ENCODE measurements at places on chromosomes 2 and 18.
A peak's percentile ranks its signal among the peaks of the same experiment; 100 is the strongest.

DNA sequence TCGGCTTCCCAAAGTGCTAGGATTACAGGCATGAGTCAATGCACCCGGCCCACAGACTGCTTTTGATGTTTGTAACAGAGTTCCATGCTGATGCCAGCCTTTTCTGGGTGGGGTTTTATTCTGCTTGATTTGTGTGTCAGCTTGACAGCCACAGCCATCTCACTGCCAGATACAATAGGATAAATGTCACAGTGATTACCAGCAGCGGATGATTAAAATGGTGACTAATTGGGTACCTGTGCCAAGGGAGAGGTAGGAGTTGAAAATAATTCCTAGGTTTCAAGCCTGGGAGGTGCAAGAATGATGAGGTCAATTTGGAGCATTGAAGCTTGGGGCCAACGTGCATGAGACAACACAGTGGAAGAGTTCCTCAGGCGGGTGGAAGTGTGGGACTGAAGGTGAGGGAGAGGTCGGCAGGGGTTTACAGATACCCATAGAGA, 39.4 kb downstream of the SH2D6 start:
- no peak for DNase-seq

DNA sequence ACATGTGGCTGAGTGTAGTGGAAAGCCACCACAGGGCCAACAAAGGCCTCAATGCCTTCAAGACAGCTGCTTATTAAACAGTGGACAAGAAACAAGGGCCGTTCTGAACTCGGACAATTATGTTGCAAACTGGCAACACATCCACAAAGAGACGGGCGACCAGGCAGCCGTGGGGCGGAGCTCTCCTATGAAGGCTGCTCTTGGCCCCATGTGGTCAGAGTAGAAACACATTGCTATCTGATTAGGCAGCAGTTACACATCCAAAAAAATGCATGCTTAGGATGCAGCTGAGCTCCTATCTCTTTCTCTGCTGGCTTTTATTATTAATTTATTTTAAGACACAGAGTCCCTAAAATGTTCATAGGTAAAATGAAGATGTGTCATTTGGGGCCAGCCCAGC, 163.4 kb downstream of the TMEM163 start:
- DNase-seq = no peak

DNA sequence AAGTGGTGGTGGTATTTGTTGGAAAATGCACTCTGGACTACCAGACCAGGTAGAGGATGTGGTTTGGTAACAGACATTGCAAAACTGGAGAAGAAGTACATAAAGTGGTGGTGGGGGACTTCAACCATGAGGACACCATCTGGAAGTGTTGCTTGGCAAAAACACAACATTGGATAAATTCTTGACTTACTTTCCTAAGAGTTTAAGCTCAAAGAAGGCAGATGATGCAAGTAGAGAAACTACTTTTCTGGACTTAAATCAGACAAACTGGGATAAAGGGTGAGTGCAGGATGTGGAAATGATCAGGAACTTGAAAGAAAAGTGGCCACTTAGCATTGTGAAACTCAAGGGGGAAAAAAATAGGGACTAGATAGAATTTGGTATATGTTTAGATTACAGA, 487.4 kb downstream of the ZEB2 start:
- no peak for DNase-seq

DNA sequence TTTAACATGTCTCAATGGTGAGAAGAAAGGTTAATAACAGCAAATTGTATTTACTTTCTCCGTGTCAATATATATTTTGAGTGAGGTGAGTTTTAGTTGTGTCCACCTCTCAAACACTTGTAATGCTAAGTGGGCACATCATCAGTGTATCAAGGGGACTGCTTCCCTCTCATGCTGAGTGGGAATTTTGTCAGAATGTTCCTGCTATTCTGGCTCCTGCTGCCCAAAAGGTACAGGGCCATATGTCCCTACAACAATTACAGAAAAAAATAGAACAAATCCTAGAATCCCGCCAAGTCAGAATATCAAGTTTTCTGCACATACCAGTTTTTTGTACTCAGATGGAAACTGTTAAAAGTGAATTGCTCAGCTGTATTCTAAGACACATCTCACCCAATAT, 5.4 kb upstream of the CERKL start:
- DNase-seq = no peak

DNA sequence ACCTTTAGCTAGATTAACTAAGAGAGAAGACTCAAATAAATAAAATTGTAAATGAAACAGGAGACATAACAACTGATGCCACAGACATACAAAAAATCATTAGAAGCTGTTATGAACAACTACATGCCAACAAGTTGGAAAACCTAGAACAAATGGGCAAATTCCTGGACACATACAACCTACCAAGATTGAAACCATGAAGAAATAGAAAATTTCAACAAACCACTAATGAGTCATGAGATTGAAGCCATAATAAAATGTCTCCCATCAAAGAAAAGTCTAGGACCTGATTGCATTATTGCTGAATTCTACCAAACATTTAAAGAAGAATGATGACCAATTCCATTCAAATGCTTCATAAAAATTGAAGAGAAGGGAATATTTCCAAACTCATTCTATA, 54.3 kb downstream of the ST3GAL5 start:
- no peak for DNase-seq

- DNase-seq = no peak
Measured at GRCh38 chr2:148530350-148530749, 114.2 kb upstream of the EPC2 start.

GRCh38 chr2:152693033-152693432, 24.2 kb downstream of the PRPF40A start:
- no peak for DNase-seq

DNA sequence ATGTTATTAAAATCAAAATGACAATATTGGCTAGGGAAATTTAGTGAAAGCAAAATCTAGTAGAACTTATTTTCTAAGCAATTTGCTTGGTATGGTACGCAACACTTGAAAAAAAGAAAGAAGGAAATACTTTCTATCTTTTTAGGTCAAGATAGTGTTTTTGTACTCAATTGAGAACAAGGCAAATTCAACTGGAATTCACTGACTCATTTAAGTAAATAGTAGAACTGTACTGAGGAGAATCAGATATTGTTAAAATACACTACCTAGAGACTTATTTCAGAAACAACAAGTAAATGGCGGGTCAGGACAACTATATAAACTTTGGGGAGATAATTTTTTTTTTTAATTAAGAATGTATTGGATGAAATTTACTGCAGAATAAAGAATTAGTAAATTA, 18.9 kb downstream of the ZRANB3 start:
- no peak for DNase-seq

DNA sequence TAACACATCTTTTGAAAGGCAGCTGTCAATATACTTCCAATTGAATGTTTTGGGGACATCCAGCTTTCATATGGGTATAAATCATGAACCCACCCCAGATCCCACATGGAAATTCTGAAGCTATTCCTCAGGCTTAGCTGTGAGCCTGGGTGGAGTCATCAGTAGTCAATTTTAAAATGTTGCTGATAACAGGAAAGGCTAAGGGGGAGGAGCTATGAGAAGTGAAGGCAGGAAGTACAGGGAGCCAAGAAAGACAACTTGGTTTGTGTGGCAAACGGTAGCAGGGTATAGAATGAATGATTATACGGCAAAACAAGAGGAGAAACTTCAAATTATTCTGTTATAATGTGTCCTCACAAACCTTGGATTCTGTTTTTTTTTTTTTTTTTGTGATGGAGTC, 108.6 kb downstream of the QPCT start:
- DNase-seq = no peak

DNA sequence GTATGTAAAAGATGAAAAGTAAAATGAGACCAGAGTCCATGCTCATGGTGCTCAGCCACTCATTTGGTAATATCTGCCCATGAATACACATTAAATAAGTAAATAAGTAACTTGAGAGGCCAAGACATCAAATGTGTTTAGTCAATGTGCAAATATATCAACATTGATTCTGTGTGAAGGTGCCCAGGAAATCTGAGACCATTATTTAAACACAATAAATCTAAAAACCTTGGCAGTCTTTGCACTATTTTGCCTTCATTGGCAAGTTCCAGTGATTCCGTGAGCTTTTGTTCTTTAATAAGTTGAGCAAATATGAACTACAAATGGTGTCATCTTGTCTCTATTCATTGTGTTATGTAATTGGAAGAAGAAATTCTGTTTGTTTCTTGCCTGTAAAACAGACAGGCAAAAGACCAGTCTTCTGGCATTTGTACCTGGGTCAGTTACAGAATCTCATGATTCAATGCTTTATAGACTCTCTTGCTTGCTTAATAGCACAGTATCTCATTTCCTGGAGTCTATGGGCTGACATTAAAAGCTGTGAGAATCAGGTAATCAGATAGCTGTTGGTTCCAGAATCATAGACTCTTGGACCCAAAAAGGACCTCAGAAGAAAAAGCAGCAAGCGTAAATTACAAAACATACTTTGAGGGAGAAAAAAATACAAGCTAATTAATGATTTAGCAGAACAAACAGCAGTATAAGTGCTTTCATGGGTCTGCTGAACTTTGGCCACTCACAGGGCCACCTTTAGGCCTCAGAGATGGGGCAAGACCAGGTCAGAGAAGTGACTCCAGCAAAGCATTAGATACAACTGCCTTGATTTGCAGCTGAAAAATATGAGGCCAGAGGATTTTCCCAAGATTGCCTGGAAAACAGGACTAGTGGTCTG, 20.0 kb upstream of the SERPINB3 start:
- DNase-seq = peak; percentile 52

GRCh38 chr2:106057206-106057605, 136.9 kb downstream of the UXS1 start:
- no peak for DNase-seq

DNA sequence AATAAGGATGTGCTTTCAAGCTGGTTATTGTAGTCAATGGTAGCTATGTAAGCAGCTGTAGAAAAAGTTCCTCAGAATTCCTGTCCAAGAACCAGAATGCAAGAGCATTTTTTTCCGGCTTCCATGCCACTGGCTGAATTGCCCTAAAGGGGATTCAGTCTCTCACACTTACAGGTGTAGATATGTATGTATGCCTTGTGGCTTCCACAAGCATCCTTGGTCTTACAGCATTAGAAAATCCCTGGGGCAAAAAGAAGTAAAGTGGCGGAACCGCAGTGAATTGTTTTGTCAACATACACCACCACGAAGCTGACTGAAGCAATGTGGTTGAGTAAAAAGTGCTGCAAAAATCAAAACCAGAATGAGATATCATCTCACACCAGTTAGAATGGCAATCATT, 54.6 kb downstream of the FANCL start:
- no peak for DNase-seq

DNA sequence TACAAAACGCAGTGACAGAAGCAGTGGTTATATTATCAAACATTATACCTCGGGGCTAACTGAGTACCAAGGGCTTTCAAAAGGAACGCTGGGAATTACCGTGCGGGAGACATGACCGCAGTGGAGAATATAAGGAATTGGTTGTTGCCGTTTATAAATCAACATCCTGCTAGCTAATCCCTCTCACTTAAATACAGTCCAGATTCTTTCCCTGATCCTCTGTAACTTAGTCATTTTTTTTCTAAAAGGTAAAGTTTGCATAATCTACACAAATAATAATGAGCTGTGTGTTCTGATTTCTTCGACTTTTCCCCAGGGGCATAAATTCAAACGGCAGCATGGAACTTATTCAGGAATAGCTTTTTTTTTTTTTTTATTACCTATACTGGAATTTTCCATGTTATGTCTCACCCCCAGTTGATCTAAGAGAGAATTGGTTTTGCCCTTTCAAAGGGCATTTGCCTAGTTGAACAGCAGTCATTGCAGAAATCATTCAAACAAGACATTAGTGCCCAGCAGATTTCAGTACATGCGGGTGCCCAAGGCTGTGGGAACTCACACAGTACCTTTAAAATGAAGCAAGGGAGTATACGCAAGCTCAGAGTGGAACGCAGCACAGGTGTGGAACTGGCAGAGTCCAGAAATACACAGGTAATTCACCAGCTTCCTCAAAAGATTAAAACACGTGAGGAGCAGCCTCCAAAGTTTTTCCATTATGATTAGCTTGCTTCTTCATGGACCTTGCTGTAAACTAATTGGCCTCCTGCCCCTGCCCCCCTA, 63.9 kb downstream of the SMIM21 start:
- no peak for DNase-seq

DNA sequence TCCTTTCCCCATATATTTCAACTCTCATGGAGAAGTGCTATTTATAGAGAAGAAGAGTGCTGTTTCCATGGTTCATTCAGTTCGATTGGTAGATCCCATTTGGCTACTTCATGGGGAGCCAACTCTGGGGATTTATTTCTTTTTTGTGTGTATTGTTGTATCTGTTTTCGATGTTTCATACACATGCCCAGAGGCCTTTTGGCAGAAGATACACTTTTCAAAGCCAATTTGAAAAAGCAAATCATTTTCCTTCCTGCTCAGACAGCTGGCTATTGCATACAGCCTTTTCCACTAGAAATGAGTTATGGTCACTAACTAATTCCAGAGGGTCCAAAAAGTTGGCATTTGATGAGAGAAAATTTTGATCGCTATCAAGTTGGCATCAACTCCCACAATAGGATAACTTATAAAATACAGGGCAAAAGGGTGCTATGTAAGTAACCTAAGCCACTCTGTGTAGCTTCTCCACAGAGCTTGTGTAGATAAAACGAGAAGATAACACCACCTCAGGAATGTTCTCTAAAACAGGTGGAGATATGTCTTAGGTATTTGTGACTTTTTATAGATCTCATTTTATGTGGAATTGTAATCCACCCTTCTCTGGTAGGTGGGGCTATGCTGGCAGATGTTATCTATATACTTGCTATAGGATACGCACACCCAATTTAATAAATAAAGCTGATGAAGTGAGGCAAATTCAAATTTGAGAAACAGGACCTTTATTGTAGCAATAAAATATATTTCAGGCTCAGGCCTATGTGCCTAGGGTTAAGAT, 798.5 kb downstream of the SATB2 start:
- DNase-seq = no peak

DNA sequence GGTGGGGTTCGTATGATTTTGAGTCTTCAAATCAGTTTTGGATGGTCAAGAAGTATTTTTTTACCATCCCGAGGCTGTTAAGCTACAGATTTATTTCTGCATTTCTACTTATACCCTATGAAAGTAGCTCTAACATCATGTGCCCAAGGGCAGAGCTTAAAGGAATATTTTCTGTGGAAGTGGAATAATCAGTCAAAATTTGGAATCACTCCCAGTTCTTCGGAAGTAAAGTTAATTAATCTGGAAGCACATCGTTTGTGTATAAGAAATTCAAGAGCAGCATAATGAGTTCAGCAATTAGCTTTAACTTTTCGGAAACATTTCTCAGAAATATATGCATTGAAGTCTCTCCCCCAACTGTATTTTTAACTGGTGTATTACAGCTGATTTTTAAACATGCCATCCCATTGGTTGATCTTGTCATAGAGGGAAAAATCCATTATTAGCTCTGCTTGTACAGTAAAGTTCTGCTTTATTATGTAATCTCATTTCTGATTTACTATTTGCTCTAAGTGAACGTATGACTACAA, 510.1 kb downstream of the DCC start:
- DNase-seq = peak; percentile 21

GRCh38 chr2:133362061-133362476, 206.2 kb downstream of the NCKAP5 start:
- no peak for DNase-seq

GRCh38 chr2:39416140-39416539, 20.9 kb downstream of the MAP4K3 start:
- no peak for DNase-seq
